Stimulated activated CD4-positive, alpha-beta T cell treated with anti-CD3 and anti-CD28 coated beads, Interleukin-1b, Interleukin-23, amount 100 ng/mL, for 1 hour (primary cell): ENCODE measurements at places on chromosomes 5 and 9.

GRCh38 chr5:128962211-128962610, 3.1 kb upstream of the SLC27A6 start:
- DNase-seq = no peak

GRCh38 chr9:911005-911404, 65.5 kb upstream of the DMRT3 start:
- no peak for DNase-seq

GRCh38 chr5:51378448-51379330, 4.6 kb upstream of the ISL1 start:
- DNase-seq = no peak

DNA sequence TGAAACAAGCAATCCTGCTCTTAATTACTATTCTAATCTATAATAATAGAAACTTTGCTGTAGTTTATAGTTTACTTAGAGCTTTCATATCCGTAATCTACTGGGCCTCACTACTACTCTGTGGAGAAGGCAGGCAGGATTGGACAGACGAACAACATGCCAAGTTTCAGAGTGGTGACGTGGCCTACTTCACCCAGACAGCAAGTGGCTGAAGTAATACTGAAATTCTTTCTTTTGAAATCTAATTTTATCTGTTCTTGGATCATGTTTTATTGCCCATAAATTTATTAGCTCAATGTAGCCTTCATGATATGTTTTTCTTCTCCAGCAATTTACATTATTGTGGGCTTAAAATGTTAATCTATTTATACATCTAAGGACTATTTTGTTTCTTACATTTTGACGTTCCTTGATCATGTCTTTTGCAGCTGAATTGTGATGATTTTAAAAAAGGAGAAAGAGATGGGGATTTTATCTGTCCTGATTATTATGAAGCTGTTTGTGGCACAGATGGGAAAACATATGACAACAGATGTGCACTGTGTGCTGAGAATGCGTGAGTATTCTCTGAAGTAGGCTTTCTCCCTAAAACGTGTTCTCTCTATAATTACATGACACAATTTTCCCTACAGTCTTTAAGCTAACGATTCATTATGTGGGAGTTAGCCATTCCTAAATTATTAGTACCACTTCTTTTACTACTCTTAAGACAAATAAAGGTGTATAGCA, 22.4 kb downstream of the SPINK5 start:
- DNase-seq = no peak

- DNase-seq = no peak
Measured at GRCh38 chr9:17059465-17059864, 75.4 kb upstream of the CNTLN start.

- DNase-seq = no peak
Measured at GRCh38 chr5:53814819-53815218, 254.4 kb downstream of the NDUFS4 start.

DNA sequence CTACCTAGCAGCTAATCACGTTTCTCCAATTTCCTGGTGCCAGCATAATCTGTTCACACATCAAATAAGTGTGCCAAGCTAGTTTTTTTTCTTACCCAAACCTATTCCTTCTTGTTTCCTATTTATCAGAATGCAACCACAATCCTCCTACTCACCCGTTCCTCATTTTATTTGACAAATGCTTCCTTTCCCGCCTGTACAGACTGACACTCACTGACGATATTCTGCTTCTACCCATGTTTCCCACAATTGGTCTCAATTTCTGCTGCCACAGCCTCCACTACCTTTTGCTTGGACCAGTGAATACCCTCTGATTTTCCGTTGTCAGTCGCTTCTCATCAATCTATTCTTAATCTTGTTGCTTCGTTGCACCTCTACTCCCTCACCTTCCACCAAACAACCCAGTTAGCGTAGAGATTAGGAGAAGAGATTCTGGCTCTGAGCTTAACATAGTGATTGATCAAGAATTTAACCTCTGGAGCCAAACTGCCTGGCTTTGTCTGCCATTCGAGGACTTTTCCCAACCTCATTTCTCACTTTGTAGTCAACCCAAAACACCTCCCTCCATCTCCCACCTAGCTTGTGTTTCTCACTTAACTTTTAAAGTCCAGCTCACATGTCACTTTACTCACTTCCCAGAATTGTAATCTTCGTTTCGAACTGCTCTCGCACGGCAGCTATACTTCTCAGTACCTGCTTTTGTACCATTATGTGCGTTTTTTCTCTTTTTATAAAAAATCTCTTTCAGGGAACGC, 729 bp upstream of the TMEM38B start:
- no peak for DNase-seq

GRCh38 chr5:35294976-35295375, 64.7 kb upstream of the PRLR start:
- no peak for DNase-seq

GRCh38 chr9:84932915-84933527, 263.5 kb downstream of the NTRK2 start:
- no peak for DNase-seq

DNA sequence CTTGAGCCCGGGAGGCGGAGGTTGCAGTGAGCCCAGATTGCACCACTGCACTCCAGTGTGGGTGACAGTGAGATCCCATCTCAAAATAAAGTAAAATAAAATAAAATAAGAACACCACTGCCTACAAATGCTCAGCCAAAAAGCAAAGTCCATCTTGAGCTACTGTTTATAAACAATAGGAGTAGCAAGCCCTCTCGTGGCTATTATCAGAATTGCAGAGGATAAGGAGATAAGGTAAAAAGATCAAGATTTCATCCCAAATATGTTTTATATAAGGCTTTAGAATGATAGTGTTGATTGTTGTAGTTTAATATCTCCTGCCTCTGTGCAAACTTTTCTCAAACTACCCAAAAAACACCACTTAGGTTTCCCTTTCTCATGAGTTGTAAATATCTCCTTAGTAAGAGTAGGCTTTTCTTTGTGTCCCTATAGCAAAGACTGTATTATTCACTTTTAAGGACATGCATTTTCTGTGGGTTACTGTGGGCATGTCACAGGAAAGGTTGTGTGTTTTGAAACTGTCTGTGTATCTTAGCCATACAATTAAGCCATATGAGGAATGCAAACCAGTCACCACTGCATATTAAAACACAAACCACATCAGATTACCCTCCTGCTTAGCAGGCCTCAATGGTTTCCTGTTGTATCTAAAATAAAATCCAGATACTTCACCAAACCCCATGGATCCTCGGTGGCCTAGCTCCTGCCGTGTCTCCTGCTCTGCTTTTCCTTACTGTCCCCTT, 31.8 kb upstream of the CKS2 start:
- no peak for DNase-seq

DNA sequence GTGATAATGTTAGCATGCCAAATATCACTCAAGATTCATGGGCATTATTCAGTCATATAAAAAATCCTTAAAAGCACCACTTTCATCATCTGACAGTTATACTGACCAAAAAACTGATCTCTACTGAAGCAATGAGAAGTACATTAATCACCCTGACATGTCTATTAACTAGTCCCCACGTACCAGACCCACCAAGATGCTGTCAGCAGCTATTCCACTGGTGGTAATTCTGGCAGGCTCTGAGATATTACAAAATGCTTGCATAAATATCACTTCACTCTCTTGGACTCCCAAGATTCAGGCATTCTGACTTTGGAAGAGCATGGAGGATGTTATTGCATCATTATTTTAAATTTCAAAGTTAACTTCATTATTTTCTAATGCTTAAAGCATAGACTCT, 717.0 kb downstream of the DNAH5 start:
- DNase-seq = no peak

DNA sequence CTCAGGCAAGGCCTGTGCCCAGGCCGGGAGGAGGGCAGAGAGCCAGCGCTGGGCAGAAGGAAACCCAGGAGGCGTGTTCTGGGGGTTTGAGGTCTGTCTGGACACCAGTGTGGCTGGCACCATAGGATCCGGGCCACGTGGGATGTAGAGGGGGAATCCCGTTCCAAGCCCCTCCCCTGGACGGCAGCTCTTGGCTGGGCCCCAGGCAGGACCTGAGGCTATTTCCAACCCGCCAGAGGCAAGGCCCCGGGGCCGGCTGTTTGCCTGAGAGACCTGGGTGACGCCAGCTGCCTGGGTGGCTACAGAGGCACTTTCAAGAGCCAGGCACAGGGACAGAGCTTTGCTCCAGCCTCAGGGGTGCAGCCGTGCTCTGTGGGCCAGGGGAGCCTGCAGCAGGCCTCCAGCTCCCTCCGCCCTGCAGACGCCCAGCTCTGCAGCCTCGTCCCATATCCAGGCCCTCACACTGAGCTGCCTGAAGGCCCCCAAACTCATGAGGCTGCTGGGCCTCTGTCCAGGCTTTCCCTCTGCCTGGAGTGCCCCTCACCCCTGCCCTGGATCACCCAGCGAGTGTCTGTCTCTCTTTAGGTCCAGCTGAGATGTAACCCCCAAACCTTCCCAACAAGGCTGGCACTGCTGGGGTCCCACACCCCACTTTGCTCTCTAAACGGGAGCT, 56.6 kb upstream of the EGFL7 start:
- no peak for DNase-seq

DNA sequence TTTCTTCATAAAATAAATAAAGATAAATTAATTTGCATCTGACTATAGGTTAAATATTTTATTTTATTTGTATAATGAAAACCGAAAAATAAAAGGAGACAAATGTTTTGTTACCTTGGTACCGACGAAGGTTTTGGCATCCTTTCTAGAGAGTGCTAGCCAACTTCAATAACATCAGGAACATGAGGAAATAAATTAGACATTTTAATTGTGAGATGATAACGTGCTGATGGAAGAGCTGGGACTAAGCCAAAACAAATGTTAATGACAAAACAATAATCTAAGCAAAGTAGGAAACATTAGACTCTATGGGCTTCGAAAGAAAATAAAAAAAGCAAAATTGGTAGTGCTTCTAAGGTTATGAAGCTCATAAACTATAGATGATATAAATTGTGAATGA, 201.0 kb downstream of the IRX2 start:
- no peak for DNase-seq

GRCh38 chr9:36679710-36680109, 107.0 kb downstream of the MELK start:
- DNase-seq = no peak

DNA sequence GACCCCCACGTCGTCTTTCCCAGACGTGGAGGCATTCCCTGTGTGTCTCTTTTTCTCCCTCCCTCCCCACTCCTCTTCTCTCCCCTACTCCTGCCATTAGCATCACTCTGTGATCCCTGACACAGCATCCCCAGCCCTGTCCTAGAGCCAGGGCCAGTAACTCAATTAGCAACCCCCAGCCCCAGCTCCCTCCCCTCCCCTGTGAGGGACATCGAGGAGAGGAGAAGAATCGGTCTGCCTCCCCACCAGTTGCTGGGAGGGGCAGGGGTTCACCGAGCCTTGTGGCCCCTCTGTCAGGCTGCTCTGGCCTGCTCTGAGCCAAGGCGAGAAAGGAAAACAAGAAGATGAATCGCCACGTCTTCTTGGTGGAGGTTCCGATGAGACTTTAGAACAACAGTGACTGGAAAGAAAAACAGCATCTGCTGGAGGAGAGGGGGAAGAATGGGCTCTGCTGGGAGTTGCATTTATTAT, 123.1 kb downstream of the PAPPA start:
- DNase-seq = no peak

- no peak for DNase-seq
Measured at GRCh38 chr5:177542816-177543465, 11.4 kb downstream of the FAM193B start.

DNA sequence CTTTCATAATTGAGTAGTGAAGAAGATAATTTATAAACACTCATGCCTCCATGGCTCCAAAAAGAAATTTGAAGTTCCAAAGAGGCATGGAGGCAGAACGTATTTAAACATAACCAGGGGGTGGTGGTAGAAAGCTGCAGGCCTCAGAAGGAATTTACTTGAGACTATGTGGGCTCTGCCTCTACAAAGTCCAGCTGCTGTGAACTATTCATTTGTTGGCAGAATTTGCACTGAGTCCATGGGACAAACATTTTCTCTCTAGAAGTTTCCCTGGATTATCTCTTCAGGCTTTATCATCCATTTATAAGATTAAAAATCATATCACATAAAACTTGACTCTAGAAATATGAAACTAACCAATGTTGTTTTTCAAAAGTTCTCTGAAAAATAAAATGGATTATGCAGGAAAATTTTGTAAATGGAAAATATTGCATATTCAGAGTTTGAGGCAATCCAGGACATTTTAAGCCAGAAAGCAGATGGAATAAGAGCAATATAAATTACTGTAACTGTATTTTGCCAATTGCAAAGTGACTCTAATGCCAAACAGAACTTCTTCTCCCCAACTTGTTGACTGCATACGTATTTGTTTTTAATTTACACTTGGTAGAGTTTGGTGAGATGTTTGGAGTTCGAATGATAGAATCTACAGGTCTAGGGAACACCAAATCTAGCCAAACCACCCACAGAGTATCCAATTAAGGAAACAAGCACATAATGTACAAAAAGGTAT, 258.2 kb downstream of the ENC1 start:
- no peak for DNase-seq
